Urinary bladder (tissue), 4 donors: ENCODE measurements at places on chromosomes 11 and 22. TPM values are rescaled to one million over a fixed set of nuclear protein-coding genes. Genes with fewer than 3 reads are reported as not detected.

Gene OR8U1
- not detected for total RNA-seq

Gene PLEKHA7
- 8.1 TPM for total RNA-seq

Gene VSIG2
- 27.5 TPM for total RNA-seq

Gene AGBL2
- 3.5 TPM for total RNA-seq

Gene CHRM1
- total RNA-seq = 0.53 TPM

Gene MFNG
- 6.7 TPM for total RNA-seq

Gene FBXO3
- 64.8 TPM for total RNA-seq

Gene TSGA10IP
- total RNA-seq = not detected

Gene POU2F3
- total RNA-seq = 0.58 TPM

Gene A4GALT
- total RNA-seq = 10.7 TPM

Gene ANGPTL5
- total RNA-seq = not detected

DNA sequence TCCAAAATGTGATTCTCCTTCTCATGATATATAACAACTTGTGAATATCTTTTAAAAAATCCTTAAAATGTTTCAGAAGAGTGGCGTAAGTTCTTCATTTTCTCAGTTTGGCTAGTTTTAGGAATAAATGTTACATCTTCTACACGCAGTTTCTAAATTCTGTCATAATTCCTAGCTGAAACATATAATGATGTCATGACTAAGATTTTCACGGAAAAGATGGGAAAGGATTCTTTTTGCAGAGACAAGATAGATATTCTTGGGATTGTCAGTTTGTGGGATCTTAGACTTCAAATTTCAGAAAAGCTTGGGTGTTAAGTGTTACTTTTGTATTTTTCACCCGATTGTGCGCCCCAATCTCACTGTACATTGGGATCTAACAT is 1.7 kb downstream of the EED start:
- DNase-seq = no peak

- DNase-seq = no peak
These were observed 23.5 kb downstream of the BBOX1 start for GRCh38 chr11:27064086-27064485.

DNA sequence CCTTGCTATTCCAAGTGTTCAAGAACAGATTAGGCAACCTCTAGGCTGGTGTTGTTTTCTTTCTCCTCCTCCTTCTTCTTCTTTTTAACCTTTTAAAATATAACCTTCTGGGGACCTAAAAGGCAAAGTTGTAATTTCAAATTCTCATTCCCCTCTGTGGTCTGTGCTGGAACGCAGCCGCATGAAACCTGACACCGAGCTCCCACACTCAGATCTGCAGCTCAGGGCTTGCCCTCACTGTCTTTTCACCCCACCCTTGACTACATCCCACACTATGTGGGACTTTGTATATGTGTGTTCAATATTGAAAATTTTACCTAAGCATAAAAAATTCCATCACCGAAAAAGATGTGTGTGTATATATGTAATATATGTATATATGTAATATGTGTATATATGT is 62.0 kb upstream of the ARHGAP42 start:
- no peak for DNase-seq

- DNase-seq = no peak
These were observed 61.6 kb downstream of the LRP5 start for GRCh38 chr11:68373815-68374501.

- DNase-seq = peak; percentile 67
These were observed 13.4 kb downstream of the TNKS1BP1 start for GRCh38 chr11:57311109-57311936.

- no peak for DNase-seq
These were observed 15.8 kb upstream of the NUP160 start for GRCh38 chr11:47863898-47864430.

DNA sequence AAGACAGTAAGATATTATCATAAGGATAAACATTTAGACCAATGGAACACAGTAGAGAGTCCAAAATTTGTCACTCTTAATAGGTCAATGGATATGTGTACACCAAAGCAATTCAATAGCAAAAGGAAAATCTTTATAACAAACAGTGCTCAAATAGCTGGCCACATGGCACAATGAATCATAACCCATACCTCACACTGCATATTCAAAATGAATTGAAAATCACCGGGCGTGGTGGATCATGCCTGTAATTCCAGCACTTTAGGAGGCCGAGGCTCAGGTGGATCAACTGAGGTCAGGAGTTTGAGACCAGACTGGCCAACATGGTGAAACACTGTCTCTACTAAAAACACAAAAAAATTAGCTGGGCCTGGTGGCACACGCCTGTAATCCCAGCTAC is 8.4 kb downstream of the SNX32 start:
- DNase-seq = no peak

DNA sequence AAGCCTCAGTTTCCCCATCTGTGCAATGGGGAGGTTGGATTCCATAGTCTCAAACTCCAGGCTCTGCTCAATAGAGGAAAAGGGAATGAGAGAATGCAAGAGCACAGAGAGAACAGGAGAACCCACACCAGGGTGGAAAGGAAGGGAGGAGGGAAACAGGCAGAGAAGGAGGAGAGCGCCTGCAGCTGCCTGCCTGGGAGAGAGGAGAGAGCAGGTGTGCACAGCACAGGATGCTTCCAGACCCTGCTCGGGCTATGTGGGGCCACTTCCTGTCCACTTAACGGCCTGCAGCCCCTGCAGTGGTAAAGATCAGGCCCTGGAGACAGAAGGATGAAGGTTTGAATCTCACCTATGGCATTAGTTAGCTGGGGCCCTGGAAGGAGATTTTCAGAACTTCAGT is 12.3 kb downstream of the LRRC32 start:
- no peak for DNase-seq

DNA sequence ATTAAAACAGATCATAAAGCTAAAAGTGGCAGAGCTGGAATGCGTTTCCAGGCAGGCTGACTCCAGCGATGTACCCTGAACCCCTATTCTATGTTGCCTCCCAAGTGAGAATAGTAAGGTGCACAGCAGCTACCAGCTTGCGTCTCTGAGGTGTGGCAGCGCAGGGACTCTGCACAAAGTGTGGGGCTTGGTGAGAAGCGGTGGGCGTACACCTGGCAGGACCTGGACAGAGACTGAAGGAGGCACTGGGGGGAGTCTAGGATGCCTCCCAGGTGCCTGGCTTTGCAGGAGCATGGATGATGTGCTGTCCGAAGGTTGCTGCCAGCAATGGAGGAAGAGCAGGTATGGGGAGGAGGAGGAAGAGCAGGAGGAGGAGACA is 42.9 kb downstream of the AMPD3 start:
- no peak for DNase-seq

DNA sequence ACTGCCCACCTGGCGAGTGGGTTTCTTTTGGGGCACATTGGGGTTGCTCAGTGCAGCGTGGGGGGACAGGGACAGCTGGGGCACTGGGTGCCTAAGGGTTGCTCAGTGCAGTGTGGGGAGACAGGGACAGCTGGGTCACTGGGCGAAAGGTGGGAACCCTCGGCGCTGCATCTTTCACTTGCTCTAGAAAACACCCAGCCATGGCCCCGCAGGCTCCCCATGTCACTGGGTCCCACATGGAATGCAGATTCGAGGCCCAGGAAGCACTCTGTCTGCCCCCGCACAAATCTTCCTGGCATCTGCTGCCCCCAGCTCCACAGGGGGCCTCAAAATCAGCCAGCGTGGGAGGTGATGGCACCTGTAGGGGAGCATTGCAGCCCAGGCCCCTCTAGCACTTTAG is 229.3 kb downstream of the BRD1 start:
- no peak for DNase-seq

DNA sequence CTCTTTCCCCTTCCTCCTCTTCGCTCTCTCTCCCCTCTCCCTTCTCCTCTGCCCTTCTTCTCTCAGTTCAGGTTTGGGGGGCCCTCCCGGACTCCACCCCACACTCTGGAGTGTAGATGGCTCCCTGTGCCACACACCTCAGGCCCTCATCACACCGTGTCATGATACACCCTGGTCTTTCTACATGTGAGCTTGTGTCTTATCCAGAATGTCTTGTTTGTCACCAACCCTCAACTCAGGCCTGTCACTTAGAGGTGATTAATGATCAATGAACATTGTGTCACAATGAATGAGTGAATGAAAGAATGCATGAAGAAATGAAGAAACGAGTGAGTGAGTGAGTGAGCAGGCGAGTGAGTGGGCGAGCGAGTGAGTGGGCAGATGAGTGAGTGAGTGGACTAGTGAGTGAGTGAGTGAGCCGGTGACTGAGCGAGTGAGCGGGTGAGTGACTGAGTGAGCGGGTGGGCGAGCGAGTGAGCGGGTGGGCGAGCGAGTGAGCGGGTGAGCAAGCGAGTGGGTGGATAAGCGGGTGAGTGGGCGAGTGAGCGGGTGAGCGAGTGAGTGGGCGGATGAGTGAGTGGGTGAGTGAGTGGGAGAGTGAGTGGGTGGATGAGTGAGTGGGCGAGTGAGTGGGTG is 33.8 kb downstream of the CAPN1 start:
- DNase-seq = no peak

DNA sequence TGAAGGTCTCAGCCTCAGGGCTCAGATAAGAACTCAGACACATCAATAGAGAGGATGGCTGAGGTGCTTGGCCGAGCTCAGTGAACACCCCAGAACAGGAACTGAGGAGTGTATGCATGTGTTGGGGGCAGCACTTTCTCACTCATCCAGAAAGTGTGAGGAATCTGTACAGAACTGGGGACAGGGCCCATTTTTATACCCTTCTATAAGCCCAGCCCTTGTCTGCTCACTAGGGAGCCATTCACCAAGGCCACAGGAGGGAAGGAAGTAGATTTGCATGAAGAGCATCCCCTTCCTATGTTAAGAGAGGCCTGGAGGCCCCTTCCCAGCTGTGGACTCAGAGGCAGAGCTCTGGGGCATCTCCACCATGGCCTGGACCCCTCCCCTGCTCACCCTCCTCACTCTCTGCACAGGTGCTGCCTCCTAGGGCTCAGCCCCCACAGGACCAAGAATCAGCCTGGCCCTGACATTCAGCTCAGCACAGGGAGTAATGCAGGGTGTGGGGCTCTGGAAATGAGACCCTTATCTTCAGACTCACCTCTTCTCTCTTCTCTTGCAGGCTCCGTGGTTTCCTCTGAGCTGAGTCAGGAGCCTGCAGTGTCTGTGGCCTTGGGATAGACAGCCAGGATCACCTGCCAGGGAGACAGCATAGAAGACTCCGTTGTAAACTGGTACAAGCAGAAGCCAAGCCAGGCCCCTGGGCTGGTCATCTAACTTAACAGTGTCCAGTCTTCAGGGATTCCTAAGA is 39.9 kb upstream of the GGTLC2 start:
- DNase-seq = no peak

GRCh38 chr11:64178203-64178602 is 7.8 kb upstream of the STIP1 start:
- no peak for DNase-seq

DNA sequence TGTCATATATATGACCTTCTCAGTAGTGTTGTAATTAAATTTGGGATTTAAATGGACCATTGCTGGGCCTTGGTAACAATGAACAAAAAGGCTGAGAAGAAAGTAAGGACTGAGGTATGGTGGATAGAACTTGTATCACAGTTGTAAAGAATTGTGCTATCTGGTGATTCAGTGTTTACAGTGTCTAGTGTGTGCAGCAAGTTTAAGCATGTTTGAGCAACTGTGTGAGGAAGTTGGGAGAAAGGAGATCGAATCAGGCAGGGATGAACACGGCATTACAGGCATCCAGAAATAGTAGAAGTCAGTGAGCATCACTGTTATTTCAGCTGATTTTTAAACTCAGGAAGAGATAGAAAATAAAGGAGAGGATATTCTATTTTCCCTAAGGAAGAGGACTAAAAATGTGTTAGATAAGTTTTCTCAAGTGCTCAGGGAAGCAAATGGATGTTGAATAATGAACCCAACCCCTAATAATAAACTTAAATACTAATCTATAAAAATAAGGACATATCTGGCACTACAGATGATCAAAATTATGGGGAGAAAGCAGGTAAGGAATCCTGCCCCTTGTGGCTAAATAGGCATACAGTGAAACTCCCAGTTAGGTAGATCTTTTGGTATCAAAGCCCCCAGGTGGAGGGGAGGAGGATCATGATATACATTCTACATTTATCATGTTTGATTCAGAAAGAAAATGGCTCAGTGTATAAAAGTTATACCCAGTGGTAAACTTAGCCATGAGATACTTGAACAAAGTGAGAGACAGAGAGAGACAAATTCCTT is 361.0 kb upstream of the ANO3 start:
- no peak for DNase-seq

DNA sequence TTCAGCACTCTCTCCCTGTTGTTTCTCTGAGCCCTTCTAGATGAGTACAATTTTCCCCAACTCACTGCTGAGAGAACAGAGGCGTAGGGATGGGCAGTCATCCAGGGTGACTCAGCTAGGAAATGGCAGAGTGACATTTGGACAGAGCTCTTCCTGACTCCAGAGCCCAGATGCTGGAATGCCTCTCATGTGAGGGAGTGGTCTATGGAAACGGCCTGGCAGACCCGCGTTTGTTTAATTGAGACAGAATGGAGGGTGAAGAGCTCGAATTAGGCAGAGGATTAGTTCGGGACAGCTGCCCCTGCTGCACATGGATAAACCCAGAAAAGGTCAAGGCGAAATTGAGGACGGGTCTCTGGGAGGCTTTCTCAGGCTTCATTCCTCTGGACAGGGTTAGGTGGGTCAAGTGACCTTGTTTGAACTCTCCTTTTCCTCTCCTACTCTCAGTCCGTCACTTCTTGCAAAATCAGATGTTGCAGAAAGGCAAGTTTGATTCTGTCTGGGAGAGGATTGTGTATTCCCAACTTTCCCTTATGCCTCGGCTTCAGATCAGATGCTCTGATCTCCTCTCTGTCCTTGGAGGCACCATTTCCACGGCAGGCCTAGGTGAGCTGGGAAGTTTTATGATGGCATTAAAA is 7.6 kb upstream of the LMO2 start:
- peak; percentile 14 for DNase-seq

DNA sequence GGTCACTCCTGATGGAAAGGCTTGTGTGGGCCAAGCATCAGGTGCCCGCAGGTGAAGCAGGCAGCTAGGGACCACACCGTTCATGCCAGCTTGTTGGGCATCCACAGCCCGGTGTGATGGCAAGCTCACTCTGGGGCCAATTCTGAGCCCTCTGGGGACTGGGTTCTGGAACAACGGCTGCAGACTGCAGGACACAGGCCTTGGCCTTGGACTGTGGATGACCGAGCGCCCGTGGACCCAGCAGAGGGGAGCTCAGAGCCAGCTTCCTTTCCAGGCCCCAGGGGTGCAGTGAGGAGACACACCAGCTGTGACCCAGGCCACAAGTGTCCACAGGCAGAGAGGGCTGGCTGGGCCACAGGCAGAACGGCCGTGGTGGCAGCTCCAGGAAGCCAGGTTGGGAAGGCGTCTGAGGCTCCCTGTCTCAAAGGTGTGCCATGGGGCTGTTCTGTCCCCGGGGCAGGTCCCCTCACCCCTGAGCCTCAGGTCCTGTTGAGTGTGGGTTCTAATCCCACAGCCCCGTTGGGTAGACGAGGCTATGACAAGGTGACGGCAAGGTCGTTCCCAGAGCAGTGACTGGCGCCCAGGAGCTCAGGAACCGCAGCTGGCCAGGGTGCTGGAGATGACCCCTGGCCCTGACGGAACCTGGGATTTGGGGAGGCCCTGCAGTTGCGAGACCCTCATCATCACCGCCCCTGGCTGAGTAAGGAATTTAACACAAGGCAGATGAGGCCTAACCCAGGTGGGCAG is 1079.4 kb downstream of the BRD1 start:
- DNase-seq = no peak

GRCh38 chr22:29831186-29831921 is 6.7 kb downstream of the ASCC2 start:
- no peak for DNase-seq

- no peak for DNase-seq
These were observed 2.9 kb upstream of the KIRREL3 start for GRCh38 chr11:127003260-127003981.

- DNase-seq = no peak
These were observed 3.8 kb upstream of the ADORA2A start for GRCh38 chr22:24423519-24424000.

GRCh38 chr11:67614730-67615714 is 8.3 kb downstream of the NDUFV1 start:
- no peak for DNase-seq

GRCh38 chr11:12359761-12360160 is 17.6 kb upstream of the PARVA start:
- DNase-seq = no peak
